ENCODE measurements at places on chromosomes 2 and 18. TPM values are rescaled to one million over a fixed set of nuclear protein-coding genes. Genes with fewer than 3 reads are reported as not detected.

GRCh38 chr18:28108814-28109213 is 68.1 kb downstream of the CDH2 start:
- DNase-seq, result no peak

Gene ZSWIM2
- polyA plus RNA-seq, result not detected

Gene ABCG8
- polyA plus RNA-seq, result 0.67 TPM

DNA sequence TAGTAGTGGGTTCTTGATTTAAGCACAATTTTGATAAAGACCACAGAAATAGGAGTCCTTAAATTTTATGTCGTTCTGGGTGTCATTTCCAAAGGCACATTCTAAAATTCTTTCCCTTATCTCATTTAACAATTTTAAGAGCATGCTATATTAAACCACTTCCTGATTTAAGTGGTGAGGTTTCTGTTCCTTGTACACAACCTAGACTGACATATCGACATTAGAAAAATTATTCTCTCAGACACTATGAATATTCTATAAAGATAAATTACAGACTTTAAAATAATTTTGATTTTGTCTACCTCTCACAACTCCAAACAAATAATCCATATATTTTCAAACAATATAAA is 923.8 kb downstream of the LRP1B start:
- DNase-seq, result no peak

Gene CDH2
- 87.6 TPM for polyA plus RNA-seq

DNA sequence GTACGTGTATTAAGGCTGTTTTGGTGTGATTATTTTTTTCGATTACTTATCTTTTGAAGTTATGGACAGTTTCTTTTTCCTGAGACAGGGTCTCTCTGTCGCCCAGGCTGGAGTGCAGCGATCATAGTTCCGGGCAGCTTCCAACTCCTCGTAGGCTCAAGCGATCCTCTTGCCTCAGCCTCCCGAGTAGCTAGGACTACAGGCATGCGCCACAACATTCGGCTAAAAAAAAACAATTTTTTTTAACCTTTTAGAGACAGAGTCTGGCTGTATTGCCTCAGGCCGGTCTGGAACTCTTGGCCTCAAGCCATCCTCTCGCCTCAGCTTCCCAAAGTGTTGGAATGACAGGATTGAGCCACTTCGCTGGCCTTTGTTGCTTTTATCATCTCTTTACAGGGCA is 945 bp downstream of the HAT1 start:
- DNase-seq, result no peak

DNA sequence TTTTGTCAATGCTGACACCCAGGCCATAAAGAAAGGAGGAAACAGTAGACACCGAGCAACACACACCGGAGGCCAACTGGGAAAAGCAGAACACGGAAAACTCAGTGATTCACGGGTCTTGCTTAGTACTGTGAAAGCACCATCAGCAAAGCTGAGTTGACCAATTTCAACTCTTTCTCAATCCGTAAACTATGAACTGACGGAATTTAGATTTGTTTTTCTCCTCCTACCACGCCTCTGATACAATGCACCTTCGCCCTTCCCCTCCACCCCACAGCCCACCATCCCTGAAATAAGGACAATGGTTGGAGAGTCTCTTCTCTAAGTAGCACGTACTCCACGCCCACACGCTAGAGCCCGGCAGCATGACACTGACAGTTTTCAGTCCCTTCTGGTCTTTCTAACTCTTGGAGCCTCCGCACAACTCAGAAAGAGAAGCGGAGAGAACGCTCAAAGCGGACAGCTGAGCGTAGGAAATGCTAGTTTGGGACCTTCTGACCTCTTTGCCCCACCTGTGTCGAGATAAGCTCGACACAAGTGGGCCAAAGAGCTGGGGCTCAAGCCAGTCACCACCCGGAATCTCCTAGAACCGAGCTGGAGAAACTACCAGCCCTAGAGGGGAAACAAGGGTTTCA is 669 bp downstream of the LNPK start:
- DNase-seq, result peak; percentile 12
